ENCODE measurements at places on chromosomes 6 and 20.

GRCh38 chr6:105014954-105015353 is 58.0 kb downstream of the LIN28B start:
- DNase-seq, result no peak

DNA sequence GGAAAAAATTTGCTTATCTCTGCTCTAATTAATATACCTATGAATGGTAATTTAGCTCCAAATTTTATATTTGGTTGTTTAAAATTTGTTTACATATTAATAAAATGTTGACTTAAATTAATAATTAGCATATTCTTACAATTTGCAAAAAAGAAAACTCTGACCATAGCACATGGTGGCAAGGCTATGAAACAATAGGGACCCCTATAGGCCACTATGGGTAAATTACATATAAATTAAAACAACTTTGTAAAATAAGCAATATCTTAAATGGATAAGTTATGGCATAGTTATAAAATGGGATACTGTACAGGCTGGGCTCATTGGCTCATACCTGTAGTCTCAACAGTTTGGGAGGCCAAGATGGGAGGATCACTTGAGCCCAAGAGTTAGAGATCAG is 76.0 kb downstream of the MKKS start:
- DNase-seq, result no peak

GRCh38 chr20:62507323-62507722 is 31.5 kb upstream of the GATA5 start:
- DNase-seq, result no peak

DNA sequence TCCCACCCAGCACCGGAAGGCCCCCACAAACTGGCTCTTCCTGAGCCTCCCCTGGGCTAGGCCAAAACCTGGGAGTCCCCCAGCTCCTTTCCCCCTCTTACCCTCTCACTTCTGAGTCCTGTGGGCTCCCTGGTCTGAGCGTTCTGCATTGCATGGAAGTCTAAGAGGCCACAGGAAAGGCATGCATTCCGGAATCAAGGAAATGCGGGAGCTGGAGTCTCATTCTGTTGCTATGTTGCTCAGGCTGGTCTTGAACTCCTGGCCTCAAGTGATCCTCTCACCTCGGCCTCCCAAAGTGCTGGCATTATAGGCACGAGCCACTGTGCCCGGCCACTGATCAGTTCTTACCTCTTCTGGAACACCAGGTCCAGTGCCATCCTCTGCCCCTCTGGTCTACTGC is 45.9 kb downstream of the UBE2V1 start:
- DNase-seq, result no peak

DNA sequence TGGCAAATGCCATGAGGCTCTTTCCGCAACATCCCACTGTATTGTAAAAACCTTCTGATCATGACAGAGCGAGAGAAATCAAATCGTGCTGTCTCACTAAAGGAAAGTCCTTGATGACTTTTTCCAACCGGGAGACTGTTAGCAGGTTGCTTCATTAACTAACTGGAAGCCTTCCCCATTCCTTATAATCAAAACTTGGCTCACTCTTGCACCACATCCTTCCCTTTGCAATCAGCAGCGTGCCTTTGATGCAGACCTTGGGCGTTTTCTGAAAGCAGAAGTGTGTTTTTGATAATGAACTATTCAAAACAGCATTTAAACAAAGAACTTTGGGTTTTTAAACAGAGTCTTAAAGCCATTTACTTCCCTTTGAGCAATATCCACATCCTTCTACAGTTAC is 96.2 kb upstream of the CNR1 start:
- DNase-seq, result no peak

GRCh38 chr20:57868310-57868709 is 158.5 kb upstream of the PMEPA1 start:
- no peak for DNase-seq

DNA sequence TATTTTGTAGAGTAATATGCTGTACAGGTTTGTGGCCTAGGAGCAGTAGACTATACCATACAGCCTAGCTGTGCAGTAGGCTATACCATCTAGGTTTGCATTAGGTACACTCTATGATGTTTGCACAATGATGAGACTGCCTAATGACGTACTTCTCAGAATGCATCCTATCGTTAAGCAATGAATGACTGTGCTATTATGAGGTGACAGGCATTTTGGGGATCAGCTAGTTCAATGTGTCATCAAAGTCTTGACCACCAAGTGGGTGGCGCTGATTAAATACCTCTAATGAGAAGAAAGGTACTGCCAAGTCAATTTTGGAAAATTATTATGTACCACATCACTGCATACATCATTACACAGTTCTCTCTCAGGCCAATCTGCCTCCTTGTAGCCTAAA is 190.2 kb downstream of the BACH2 start:
- no peak for DNase-seq

GRCh38 chr6:166987930-166988329 is 11.3 kb upstream of the CEP43 start:
- no peak for DNase-seq

DNA sequence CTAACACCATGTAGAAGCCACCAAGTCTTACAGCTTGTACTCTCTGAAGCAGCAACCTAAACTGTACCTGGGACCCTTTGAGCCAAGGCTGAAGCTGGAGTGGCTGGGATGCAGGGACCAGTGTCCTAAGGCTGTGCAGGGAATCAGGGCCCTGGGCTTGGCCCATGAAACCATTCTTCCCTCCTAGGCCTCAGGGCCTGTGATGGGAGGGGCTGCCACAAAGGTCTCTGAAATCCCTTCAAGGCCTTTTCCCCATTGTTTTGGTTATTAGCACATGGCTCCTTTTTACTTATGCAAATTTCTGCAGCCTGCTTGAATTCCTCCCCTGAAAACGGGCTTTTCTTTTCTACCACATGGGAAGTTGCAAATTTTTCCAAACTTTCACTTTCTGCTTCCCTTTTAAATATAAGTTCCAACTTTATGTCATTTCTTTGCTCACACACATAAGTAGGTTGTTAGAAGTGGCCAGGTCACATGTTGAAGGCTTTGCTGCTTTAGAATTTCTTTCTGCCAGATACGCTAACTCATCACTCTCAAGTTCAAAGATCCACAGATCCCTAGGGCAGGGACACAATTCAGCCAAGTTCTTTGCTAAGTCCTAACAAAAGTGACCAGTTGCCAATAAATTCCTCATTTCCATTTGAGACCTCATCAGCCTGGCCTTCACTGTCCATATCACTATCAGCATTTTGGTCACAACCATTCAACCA is 28.2 kb upstream of the ATXN1 start:
- DNase-seq, result no peak

- DNase-seq, result no peak
These were observed 476.2 kb upstream of the POU3F2 start for GRCh38 chr6:98358173-98358572.

DNA sequence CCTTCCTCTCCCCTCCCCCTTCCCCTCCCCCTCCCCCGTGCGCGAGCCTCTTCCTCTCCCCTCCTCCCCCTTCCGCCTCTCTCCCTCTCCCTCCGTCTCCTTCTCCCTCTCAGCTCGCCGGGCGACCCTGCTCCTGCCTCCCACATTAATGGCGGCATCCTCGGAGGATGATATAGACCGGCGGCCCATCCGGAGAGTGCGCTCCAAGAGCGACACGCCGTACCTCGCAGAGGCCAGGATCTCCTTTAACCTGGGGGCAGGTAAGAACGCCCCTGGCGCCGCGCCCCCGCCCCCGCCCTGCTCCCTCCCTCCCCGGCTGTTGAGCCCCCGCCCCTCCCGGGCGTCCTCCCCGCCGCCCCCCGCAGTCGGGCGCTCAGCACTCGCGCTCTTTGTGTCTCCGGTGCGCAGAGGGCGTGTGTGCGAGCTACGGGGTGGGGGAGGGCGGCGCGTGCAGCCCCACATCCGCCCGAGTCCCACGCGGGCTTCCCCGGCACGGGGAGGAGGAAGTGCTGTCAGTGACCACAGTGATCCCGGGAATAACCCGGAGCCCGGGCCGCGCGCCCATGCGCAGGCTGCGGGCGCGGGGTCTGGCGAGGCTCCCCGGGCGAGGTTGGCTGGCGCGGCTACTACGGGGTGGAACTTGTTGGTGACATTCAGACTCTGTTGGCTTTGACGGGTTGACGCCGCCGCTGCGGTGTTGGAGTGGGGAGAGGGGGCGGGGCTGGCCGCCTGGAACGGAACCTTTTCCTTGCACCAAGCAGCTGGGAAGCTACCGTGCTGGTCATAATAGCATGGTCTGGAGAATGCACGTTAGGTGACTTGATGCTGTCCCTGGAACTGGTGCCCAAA is 33.2 kb downstream of the PHACTR1 start:
- peak; percentile 28 for DNase-seq
